ENCODE measurements at places on chromosomes 16 and 17. TPM values are rescaled to one million over a fixed set of nuclear protein-coding genes. Genes with fewer than 3 reads are reported as not detected.

Gene ICAM2
- 46.6 TPM for total RNA-seq

Gene CTRL
- total RNA-seq: 3.5 TPM

Gene TOX3
- total RNA-seq: not detected

Gene TAC4
- total RNA-seq: not detected

Gene SHPK
- 15.0 TPM for total RNA-seq

Gene RTN4RL1
- total RNA-seq: 0.18 TPM

Gene MYO15B
- total RNA-seq: 20.8 TPM

Gene B9D1
- total RNA-seq: 7.8 TPM

Gene ERBB2
- total RNA-seq: 5.8 TPM

Gene CES3
- 1.6 TPM for total RNA-seq

Gene CX3CL1
- total RNA-seq: not detected

Measured in activated CD4-positive, alpha-beta T cell treated with anti-CD3 and anti-CD28 coated beads for 36 hours (primary cell).